Karpas-422 (cell line): ENCODE measurements at places on chromosomes 13 and 19.
A peak's percentile ranks its signal among the peaks of the same experiment; 100 is the strongest.

DNA sequence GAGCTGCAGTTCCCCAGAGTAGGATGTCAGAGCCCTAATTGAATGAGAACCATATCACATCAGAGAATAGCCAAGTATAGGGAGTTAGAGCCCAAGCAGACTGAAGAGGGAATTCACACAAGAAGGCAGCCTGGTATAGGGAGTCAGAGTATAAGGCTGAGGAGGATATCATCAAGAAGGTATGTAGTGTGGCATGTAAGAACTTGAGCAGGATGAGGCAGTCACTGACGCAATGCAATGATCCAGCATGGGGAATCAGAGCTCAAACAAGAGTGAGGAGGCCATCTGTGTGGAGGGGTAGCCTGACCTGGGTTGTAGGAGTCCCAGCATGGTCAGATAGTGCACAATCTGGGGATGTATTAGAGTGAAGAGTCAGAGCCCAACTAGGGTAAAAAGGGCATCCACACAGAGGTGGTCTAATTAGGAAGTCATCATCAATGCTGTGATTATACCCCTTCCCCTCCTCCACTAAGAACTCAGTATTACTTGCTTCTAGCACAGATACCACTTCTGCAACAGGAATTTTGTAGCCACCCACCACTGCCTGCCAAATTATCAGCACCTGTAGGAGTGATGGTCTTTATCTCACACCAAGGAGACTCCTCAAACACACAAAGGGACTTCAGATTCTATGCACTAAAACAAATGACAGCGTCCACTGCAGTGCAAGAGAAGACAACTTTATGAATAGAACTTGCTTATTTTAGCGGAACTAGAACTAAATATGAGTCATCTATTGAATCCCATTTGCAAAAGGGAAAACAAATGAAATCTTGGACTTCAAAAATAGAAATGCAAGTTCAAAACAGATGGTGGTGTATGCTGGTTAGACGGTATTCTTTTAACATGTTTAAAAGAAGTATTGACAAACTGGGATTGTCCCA, 107.2 kb downstream of the FNDC3A start:
- no peak for DNase-seq

DNA sequence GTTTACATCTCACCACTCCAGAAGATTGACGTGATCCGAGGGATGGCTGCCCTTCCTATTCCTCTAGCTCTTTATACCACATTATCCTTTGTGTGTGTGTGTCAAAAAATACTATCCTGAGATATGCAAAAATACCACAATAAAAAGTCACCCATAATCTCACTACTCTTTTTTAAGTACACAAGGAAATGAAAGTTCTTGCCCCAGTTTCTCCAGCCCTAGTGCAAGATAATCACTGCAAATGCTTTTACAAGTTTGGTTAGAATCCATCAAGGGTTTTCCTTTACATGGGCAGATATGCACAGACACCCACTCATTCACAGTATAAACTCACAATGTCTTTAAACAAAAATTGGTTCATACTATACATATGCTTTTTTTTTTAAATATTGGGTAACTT, 89.3 kb downstream of the DIAPH3 start:
- DNase-seq = peak; percentile 43

DNA sequence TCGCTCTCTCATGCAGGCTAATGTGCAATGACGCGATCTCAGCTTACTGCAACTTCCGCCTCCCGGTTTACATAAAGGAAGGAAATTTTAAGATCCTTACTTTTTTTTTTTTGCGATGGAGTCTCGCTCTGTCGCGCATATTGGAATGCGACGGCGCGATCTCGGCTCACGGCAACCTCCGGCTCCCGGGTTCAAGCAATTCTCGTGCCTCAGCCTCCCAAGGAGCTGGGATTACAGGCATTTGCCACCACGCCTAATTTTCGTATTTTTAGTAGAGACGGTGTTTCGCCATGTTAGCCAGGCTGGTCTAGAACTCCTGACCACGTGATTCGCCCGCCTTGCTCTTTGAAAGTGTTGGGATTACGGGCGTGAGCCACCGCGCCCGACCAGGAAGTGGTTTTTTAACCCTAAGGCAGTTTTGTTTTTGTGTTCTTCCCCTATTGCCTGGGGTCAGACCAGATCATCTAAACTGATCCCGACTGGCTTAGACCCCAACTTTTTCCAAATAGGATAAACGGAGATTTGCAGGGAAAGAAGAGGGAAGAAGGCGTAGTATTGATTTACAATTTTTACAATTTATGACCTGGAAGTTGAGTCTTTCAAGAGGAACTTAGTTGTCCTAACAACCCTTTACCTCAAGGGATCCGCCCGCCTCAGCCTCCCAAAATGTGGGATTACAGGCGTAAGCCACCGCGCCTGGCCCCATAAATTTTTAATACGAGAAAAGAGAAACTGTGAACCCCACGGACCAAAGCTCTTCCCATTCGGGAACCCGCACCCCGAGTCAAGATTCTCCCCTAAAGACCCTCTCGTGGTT, 142.0 kb downstream of the ZNF737 start:
- no peak for DNase-seq

DNA sequence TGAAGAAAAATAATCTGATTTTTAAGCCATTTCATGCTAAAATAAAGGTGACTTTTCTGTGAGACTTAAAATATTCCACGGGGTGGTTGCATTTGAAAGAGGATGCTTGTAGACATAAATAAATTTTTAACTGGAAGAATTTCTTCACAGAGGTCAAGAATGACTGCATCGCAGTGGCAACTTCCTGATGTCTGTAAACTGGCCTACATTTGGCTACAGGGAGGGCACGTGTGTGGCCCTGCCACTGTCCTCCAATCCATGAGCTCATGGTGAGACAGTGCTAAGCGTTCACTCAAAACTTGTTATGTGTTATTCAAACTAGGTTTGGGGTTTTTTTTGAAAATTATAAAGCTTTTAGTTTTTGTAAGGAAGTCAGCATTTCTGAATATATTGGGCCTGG, 1089.3 kb downstream of the EFNB2 start:
- DNase-seq = no peak

GRCh38 chr13:108911807-108912206, 282.4 kb downstream of the MYO16 start:
- no peak for DNase-seq
